ENCODE measurements at places on chromosomes 4 and X. TPM values are rescaled to one million over a fixed set of nuclear protein-coding genes. Genes with fewer than 3 reads are reported as not detected.
A peak's percentile ranks its signal among the peaks of the same experiment; 100 is the strongest.

Gene IL13RA1
- total RNA-seq: 90.1 TPM

Gene CXorf49
- not detected for total RNA-seq

Gene FGA
- total RNA-seq: not detected

Gene PNMA5
- not detected for total RNA-seq

GRCh38 chrX:101745046-101745445 lies 85.4 kb upstream of the ARMCX2 start:
- DNase-seq: no peak

GRCh38 chr4:81712714-81713113 lies 241.0 kb upstream of the RASGEF1B start:
- DNase-seq: no peak

DNA sequence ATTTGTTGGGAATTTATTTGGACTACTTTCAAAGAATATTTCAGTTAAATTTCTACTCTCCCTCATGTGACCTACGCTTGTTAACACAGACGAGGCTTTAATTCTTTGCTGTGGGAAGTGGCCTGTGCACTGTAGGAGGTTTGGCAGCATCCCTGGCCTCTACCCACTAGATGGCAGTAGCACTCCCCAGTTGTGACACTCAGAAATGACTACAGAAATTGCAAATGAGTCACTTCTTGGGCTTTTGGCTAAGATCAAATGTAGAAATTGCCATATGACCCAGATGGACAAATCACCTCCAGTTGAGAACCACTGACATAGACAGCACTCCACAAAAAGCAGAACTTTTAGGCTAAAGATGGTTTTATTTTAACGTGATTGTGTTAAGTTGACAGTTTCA lies 22.1 kb downstream of the PIR start:
- DNase-seq: peak; percentile 64

DNA sequence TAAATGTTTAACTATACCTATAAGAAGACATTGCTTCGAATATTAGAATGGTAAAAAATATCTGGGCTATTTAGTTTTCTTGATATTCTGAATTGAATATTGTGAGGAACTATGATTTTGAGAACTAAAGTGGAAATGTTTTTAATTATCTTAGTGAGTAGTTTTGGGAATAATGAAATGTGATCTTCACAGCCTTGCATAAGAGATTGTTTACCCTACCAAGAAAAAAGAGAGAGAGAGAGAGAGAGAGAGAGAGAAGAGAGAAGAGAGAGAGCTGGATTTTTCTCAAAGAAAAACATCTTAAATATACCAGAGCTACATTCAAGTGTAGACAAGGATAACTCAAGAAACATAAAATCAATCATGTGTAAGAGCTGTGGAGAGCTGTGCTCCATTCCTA lies 148.7 kb upstream of the MAD2L1 start:
- DNase-seq: no peak

DNA sequence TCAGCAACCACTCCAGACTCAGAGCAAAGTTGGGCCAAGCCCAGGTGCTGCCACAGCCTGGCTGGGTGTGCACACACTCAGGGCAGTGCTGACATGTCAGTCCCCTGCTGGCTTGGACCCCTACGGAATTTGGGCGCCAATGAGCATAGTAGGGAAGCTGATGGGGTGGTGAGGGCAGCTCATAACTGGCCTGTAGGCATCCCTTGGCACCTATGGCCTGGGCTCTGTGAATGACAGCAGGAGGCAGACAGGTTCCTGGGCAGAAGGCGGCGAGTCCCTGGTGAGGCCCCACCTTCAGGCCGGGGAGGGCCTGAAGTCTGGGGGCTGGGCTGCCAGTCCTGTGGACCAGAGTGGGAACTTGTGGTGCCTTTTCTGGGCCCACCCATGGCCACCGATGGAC lies 15.9 kb upstream of the TMEM185A start:
- no peak for DNase-seq

- no peak for DNase-seq
Observed at GRCh38 chr4:121846662-121847061, 23.0 kb upstream of the CCNA2 start.

DNA sequence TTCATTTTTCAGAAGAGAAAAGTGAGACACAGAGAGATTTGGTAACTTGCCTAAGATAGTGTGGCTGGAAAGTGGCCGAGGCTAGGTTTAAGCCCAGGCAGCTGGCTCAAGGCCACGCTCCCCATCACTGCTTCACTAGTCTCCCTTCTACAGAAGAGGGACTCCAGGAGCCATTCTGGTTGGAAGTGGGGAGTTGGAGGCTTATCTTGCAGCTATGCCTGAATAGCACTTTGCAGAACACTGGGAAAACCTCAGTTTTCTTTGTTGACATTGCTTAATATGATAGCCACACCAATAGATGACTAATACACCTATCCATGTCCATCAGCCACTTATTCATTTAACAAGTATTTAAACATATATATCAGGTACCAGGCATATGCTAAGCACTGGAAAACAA lies 18.5 kb downstream of the LRRC66 start:
- DNase-seq: no peak

- DNase-seq: peak; percentile 64
Observed at GRCh38 chr4:78581618-78582017, 30.0 kb downstream of the ANXA3 start.

- no peak for DNase-seq
Observed at GRCh38 chr4:10456260-10456594, 999 bp downstream of the ZNF518B start.

- no peak for DNase-seq
Observed at GRCh38 chrX:107721318-107721717, 54.3 kb downstream of the TSC22D3 start.

GRCh38 chrX:122667667-122668066 lies 516.4 kb upstream of the GRIA3 start:
- no peak for DNase-seq

DNA sequence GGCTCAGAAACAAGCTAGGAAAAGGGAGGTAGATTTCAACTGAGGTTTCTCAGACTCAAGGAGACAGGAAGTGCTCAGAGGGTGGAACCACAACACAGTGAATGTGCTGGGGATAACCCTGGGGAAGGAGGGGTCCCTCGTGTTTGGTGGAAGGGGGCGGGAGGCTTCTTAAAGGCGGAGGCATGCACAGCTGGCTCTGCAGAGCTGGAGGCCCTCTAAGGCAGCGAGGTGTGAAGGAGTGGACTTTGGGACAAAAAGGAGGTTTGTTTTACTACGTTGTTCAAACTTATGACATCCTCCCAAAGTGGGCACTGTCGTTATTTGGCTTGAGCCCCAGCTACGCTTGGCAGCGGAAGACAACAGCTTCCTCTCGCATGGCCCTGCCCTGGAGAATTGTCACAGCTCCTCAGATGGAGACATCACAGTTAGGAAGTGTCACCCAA lies 21.7 kb upstream of the MTM1 start:
- DNase-seq: no peak

GRCh38 chr4:77996076-77996475 lies 61.0 kb upstream of the FRAS1 start:
- DNase-seq: no peak

GRCh38 chr4:134216411-134216810 lies 14.8 kb upstream of the PABPC4L start:
- no peak for DNase-seq
